ENCODE measurements at places on chromosomes 13 and 19.

GRCh38 chr13:32427852-32428580, at the start of gene N4BP2L1:
Gene N4BP2L1 (minus strand): TSS chr13:32428130. CDS start chr13:32428082, 48 bp downstream.
- peak; percentile 59 for DNase-seq

DNA sequence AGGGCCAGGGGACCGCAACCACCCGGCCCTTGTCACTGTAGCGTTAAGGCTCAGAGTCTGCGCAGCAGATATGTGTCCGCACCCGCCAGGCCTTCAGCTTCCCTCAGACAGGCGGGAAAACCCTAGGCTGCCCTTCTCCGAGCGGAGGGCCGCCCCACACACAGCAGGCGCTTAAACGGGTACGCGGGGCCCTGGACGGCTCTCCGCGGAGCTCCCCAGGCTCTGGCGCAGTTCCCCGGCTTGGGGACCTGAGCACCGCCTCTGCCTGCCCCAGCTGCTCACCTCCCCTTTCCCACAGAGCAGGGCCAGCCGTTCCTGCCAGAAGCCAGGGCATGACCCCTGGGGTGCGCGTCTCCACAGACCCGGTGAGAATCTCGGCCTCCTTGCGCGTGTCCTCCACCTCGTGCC, 593 bp downstream of the ZNF135 start:
- no peak for DNase-seq

GRCh38 chr19:10116085-10116865, 3.4 kb downstream of the EIF3G start:
- DNase-seq: no peak

DNA sequence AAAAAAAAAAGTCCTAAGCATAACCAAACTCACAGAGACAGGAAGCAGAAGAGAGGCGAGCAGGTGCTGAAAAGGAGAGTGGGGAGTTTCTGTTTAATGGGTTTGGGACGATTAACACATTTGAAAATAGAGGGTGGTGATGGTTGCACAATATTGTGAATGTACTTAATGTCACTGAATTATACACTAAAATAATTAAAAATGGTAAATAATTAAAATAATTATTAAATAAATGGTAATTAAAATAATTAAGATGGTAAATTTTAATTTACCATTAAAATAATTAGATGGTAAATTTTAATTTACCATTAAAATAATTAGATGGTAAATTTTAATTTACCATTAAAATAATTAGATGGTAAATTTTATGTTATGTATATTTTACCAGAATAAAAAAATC, 74.8 kb upstream of the XPO4 start:
- DNase-seq: no peak

- no peak for DNase-seq
These were observed 28.5 kb downstream of the UPF1 start for GRCh38 chr19:18860302-18860700.

GRCh38 chr19:42156571-42156970, 24.3 kb upstream of the POU2F2 start:
- no peak for DNase-seq

GRCh38 chr19:19551853-19552192, 13.8 kb downstream of the CILP2 start:
- DNase-seq: no peak

DNA sequence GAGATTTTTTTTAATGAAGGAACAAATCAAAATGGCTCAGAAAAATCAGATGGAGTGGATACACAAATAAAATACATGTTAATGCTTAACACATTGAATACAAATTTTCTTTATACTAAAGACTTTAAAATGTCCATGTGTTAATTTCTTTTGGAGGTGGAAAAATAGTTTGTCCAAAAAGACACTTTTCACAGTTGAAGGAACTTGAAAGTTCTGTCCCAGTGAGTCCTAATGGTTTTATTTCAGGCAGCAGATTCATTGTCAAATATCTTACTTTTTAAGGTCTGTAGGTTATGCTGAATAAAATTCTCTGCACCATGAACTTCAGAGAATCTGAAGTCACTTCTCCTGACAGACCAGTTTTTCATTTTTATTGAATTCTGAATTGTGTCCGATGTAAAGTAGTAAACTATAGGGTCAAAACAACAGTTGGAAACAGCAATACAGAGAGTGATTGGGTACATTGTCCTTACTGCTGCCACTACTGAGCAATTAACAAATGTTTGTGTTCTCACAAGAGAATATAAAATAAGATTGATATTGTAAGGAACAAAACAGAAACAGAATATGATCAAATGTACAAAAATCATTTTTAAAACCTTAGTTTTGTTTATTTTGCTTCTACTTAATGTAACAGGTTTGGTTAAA, 1.6 kb downstream of the LPAR6 start:
- DNase-seq: no peak

- DNase-seq: no peak
These were observed 141.2 kb upstream of the KLHL1 start for GRCh38 chr13:70249332-70250064.

DNA sequence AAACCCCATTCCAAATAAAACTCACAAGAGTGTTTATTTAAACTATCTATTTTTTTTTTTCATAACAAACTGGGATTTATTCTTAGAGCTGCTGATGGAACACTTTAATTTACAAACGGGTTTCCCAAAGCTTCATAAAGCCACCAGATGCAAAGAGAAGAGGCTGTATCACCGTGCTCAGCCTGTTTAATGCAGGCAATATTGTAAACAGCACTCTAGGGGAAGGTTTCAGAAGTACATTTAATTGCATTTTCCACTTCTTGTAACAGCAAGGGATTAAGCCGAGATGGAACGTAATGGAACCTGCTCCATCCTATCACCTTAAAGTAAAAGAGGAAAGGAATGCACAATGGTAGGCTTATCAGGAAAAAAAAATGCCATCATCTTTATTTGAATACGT, 550.6 kb upstream of the ARGLU1 start:
- DNase-seq: no peak

DNA sequence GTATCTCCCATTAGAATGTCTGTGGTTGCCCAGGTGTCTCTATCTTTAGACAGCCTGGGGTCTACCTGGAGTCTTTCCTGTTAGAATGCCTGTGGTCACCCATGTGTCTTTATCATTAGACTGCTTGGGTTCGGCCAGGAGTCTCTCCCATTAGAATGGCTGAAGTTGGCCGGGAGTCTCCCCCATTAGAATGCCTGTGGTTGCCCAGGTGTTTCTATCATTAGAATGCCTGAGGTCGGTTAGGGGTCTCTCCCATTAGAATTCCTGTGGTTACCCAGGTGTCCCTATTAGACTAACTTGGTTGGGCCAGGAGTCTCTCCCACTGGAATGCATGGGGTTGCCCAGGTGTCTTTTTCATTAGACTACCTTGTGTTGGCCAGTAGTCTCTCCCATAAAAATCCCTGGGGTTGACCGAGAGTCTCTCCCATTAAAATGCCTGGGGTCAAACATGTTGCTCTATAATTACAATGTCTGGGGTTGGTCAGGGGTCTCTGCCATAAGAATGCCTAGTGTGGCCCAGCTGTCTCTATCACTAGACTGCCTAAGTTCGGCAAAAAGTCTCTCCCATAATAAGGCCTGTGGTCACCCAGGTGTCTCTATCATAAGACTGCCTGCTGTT, 1448.7 kb downstream of the UQCRFS1 start:
- DNase-seq: no peak

DNA sequence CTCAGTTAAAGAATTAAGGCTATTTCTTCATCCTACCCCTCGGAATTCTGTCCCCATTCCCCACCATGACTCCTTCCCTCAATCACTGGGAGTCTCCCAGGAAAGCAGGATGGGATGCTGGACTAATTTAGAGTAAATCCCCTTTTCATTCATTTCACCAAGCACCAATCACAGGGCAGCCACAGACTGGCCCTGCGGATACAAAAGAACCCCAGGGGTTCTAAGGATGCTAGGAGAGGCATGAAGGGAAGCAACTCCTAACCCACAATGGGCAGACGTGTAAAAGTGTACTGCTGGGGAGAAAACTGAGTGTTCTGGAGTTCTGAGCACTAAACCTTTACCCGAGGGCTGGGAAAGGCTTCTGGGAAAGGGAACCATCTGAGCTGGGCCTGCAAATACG, 3.0 kb downstream of the PEPD start:
- no peak for DNase-seq

DNA sequence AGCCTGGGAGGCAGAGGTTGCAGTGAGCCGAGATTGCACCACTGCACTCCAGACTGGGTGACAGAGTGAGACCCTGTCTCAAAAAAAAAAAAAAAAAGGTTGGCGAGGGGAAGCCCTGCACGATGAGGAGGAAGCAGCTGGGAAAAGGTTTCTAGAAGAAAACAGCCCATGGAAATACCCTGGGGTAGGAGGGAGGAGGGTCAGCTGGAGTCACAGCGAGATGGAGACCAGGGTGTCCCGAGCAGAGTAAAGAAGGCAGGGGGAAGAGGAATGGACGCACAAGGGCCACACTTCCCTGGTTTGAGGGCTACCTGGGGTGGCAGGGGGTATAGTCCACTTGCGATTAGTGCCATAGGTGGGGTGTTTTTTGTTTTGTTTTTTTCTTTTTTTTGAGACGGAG, 6.4 kb downstream of the KANK3 start:
- DNase-seq: no peak

DNA sequence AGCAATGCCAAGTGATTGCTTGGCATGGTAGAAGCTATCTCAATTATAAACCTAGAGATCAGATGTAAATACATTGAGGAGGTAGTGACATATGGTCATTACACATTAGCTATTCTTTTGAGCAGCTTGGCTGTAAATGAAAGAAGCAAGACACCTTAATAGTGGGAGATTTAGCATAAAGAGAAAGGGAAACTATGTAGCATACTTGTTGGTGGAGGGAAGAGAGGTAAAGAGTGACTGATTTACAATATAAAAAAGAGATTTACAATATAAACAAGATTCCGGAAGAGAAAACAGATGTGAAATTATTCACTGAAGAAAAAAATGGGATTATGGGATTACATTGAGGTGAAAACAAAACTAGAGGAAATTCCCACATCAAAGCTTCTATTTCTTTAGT, 2009.6 kb downstream of the OLFM4 start:
- DNase-seq: no peak

DNA sequence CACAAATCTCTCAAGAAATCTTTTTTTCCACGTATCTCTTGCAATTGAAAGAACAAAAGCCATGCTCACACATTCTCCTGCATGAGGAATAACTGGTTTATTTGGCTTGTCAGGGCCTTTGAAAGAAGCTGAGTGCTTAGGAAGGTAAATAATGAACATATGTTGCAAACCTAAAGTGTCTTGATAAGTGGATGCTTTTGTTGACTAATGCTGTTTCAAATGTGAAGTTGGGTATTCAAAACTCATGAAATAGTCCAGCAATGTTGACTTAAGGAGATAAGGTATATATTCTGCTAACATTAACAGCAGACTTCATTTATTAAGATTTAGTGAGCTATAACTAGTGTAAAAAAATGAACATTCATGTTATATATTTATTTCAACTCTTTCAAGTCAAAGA, 1792.7 kb upstream of the MIR17HG start:
- no peak for DNase-seq

DNA sequence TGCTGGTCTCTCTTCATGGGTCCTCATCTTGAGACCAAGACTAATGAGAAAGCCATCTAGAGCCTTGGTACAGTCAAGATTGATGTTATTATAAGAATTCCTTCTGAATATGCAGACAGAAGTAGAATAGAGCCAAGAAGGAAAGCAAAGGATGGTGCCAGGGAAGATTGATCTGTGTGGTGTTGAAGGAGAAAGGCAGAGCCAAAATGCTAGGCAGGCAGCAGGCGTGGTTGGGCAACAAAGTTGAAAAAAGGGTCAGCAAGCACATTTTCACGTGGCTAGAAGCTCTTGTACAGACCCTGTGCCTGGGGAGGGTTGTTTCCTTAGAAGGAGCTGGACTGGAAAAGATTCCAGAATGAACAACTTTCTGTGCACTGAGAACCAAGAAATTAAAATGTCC, 319.7 kb upstream of the ARGLU1 start:
- no peak for DNase-seq

GRCh38 chr13:94966422-94966955, 254.1 kb upstream of the SOX21 start:
- DNase-seq: no peak

DNA sequence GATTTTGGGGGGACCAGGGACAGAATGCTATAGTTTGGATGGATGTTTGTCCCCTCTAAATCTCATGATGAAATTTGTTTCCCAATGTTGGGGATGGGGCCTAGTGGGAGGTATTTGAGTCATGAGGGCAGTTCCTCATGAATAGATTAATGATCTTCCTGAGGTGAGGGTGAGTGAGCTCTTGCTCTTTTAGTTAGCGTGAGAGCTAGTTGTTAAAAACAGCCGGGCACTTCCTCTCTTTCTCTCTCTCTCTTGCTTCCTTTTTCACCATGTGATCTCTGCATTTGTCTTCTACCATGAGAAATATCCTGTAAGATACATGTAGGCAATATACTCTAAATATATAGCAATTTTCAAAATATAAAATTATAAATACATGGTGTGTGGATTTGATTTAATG, 290.8 kb upstream of the PCDH9 start:
- no peak for DNase-seq

GRCh38 chr13:91902291-91902690, 503.9 kb downstream of the GPC5 start:
- no peak for DNase-seq

DNA sequence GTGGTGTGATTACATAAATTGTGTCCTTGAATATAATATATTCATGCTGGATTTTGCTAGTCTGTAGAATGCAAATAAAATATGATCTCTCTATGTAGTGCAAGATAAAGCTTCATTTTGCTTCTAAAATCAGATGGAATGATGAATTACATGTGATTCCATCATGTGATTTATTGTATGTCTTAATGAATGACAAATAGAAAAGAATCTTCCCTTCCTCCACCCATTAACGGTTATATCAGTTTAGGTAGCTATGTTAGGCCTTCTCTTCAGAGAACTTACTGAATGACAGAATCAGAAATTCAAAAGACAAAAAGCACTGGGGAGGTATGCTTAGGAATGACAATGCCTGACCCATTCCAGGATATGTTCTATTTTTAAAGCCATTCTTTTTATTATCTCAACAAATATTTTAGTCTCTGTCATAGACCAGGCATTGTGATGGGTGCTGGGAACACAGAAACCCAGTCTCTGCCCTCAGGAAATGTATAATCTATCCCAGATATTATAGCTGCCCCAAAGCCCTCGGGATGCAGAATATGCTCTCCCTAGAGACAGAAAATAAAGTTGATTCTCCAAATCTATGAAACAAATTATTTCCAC, 90.6 kb downstream of the TEX26 start:
- DNase-seq: no peak

DNA sequence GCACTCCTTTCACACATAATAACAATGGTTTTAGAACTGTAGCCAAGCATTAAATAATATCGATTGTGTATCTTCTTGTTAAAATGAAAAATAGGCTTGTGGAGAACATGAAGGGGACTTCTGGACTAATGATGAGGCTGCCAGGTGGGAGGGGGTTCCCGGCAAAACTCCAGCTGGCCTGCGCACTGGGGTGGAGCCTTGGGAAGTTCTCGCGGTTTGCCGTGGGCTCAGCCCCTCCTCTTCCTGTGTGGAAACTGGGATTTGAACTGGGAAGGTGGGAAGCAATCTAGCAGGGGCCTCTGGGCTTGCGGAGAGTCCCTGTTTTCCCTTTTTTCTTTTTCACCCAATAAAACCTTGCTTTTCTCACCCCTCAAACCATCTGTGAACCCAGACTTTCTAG, 113.7 kb upstream of the SLITRK1 start:
- no peak for DNase-seq

- no peak for DNase-seq
These were observed 27.5 kb downstream of the TGDS start for GRCh38 chr13:94568443-94568842.

Measured in stimulated activated CD4-positive, alpha-beta T cell treated with anti-CD3 and anti-CD28 coated beads, TNF-alpha, amount 100 ng/mL, for 1 hour (primary cell).